ENCODE measurements at places on chromosomes 5 and 9.

GRCh38 chr5:153794327-153794726, 244.4 kb downstream of the FAM114A2 start:
- no peak for DNase-seq

DNA sequence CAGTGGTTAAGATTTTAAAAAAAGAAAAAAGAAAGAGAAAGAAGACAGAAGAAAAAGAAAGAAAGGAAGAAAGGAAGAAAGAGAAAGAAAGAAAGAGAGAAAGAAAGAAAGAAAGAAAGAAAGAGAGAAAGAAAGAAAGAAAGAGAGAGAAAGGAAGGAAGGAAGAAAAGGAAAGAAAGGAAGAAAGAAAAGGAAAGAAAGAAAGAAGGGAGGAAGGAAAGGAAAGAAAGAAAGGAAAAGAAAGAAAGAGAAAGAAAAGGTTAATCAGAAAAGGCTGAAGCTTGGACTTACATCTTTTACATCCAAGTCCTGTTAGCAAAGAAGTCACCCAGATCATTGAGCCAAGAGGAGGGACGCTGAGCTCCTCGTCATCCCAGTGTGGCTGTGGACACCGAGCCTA, 70.0 kb downstream of the IRX2 start:
- no peak for DNase-seq

DNA sequence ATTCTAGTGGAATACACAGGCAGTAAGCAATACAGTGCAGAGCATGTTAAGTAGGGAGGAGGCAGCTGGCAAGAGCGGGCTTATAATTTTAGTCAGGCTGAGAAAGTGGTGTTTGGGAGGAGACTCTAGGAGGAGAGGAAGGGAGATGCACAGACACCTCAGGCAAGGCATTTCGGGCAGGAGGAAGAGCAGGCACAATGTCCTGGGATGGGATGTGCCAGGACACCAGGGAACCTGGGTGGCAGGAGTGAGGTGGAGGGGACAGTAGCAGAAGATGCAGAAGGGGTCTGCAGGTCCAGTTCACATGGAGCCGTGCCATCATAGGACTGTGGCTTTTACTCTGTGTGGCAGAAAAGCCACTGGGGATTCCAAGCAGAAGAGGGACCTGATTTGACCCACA, 143.7 kb upstream of the FSTL4 start:
- DNase-seq, result no peak

DNA sequence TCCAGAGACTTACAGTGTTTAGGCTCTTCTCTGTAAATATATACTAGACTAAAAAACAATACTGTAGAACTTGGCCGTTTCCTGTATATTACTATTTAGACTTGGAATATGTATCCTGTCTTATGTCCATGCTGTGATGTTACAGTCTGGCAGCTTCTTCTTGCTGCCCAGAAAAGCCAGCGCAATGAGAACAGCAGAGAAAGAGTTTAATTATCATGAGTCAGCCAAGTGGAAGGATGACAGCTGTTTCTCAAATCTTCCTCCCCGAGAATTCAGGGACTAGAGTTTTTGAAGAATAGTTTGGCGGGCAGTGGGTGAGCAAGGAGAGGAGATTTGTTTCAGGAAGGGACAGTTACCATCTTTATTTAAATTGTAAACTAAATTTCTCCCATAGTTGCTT, 37.5 kb downstream of the NAA35 start:
- DNase-seq, result no peak

DNA sequence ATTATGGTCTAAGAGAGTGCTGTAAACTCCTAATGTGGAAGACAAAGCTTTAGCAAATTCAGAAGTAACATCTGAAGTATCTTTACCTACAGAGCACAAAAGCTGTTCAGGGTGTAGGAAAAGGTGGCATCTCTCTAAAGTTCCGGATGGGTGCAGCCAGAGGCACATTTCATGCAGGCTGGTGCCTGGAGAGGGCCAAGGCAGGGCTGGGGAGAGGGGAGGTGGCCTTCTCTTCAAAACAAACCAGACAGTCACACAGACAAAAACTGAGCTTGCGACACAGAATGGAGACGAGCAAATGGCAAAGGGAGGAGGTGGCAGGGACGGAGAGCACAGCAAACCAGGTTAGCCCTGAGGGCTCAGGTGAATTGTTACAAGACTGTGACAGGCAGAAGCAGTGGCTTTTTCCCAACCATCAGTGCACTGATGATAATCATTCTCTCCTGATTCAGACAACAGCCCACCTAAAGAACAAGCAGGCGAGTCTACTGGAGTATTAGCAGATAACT, 121.5 kb upstream of the PCA3 start:
- no peak for DNase-seq

- no peak for DNase-seq
Observed at GRCh38 chr9:71663931-71664459, 104.3 kb downstream of the CEMIP2 start.

- no peak for DNase-seq
Observed at GRCh38 chr5:11152368-11152767, 391.3 kb upstream of the DAP start.

- DNase-seq, result no peak
Observed at GRCh38 chr5:31194468-31194813, 955 bp downstream of the CDH6 start.

DNA sequence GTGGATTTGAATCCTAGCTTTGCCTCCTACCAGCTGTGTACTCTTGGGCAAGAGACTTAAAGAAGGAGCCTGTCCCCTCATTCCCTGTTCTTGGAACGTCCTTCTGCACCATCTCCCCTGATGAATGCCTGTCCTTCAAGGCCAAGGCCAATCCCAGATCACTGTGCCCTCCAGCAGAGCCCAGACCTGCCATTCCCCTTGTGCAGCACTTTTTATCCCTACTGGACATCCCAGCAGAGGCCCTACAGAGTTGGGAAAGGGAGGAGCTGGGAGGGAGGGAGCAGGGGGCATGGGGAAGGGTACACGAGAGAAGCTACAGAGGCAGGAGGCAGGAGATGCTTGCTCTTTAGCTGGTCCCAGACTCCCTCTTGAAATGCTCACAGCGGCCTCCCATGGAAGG, 223.9 kb downstream of the PBX3 start:
- DNase-seq, result no peak

DNA sequence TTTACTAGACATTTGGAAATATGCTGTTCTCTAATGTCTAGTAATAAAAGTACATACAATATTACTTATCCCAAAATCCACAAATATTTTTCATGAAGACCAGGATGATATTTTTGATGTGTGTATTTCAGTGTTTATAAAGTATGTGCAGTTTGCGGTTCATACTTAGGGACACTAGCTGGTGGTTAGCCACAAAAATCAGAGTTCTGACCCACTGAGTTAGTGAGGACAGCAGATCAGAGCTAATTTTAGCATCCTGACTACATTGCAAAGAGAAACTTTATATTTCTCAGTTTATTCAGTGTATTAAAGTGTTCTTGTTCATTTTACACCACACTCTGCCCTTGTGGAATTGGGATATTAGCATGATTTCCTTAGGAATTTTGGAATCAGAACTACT, 655.3 kb downstream of the HTR1A start:
- no peak for DNase-seq

DNA sequence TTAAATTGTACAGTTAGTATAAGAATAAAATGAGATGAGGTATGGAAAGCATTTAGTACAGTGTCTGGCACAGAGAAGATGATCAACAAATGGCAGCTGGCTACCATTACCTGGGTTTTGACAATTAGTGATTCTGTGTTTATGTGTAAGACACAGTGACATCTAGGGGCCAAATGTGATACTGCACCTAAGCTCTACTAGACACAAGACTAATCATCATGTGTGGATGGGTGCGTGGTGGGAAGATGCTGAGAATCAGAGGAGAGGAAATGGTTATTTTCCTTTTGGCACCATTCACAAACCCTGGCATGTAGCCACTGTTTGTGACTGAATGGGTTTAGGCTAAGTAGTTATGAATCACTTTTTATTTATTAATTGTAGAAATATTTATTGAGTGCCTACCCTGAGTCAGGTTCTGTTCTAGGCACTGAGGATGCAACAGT, 109.8 kb upstream of the TBC1D2 start:
- DNase-seq, result no peak

DNA sequence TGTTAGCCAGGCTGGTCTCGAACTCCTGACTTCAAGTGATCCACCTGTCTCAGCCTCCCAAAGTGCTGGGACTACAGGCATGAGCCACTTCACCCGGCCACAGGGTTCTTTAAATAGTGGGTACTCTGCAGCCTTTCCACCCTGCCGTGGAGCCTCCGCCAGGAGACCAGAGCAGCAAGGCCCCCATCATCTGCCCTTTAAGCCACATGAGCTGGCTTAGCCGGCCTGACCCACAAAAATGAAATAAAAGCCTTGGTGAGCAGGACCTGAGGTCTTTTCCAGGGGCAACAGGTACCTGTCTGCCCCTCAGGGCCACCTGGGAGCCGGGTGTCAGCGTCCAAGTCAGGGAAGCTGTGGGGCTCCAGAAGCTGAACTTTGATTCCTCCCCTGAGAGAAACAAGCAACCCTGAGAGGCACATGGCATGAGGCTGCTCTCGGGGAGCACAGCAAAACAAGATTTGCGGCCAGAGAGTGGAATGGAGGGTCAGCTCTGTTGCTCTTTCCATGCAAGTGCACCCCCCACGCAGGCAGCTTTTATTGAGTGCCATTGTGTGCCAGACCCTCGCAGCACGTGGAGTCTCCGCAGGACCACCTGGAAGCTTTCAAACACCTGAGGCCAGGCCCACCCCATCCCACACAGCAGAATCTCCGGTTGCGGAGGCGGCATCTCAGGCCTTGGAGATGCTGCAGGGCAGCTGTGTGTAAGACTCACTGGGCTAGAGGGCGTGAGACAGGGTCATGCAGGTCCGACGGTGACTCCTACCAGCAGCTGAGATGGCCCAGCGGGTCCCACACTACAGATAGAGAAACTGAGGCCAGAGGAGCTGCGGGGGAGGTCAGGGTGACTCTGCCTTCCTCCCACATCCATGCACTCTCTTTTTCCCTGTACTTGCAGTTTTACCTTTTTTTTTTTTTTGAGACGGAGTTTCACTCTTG, 4.8 kb upstream of the WNK2 start:
- no peak for DNase-seq

DNA sequence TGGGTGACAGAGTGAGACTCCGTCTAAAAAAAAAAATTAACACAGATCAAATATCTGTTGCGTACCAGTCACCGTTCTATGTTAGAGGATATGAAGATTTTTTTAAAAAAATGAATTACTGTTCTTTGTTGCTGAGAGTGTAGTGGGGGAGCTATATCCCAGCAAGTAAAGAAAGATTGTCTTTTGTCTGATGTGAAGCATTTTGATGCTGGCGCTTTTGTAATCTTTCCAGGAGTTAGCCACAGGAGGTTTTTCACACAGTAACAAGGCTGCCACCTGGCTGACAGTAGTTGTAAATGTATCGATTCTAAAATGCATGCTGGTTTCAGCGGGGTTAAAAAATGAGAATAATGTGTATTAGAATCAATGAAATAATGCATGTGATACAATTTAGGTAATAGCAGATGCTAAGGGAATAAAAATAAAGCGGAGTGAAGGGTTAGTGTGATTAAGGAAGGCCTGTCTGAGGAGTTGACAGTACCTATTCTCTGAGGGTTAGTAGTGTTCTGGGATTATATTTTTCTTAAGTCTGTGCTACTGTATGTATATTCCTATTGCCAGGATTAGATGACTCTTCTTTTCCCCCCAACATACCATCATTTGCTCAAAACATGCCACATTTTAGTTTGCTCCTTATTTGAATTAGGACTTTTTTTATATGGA, 3.4 kb downstream of the LMNB1 start:
- DNase-seq, result no peak

DNA sequence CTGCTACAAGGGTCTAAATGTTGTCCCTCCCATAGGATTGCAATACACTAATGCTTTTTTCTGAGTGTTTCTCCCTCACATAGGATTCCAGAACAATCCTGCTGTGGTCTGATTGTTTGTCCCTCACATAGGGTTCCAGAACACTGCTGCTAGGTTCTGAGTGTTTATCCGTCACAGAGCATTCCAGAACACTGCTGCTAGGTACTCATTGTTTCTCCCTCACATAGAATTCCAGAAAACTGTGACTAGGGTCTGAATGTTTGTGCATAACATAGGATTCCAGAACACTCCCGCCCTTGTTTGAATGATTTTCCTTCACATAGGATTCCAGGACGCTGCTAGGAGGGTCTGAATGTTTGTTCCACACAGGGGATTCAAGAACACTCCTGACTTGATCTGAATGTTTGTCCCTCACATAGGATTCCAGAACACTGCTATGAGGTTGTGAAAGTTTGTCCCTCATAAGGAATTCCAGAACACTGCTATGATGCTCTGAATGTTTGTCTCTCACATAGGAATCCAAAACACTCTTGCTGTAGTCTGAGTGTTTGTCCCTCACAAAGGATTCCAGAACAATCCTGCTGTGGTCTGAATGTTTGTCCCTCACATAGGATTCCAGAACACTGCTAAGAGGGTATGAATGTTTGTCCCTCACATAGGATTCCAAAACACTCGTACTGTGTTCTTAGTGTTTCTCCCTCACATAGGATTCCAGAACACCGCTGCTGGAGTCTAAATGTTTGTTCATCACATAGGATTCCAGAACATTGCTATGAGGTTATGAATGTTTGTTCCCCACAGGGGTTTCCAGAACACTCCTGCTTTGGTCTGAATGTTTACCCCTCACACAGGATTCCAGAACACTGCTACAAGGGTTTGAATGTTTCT, 213.5 kb downstream of the FOXD4L6 start:
- no peak for DNase-seq

- no peak for DNase-seq
Observed at GRCh38 chr5:53678981-53679660, 118.7 kb downstream of the NDUFS4 start.

DNA sequence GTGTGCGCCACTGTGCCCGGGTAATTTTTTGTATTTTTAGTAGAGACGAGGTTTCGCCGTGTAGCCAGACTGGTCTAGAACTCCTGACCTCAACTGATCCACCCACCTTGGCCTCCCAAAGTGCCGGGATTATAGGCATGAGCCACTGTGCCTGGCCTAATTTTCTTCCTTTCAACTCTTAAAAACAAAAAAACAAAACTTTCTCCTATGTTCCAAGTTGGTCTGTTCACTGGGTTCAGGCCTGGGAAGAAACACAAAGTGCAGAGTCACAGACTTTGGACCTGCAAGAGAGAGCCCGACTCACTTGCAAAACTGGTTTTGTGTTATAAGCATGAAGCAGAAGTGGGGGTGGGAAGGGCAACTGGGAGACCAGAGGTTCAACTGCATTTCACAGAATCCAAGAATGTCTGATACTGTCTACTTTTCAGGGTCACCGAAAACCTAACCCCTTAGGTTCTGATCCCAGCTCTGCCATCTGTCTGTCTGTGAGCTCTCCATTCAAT, 5.2 kb upstream of the HDHD3 start:
- DNase-seq, result no peak

- no peak for DNase-seq
Observed at GRCh38 chr9:129687391-129687790, 21.9 kb downstream of the PRRX2 start.
